ENCODE measurements at places on chromosomes 13 and 19. TPM values are rescaled to one million over a fixed set of nuclear protein-coding genes. Genes with fewer than 3 reads are reported as not detected.
A peak's percentile ranks its signal among the peaks of the same experiment; 100 is the strongest.

The ZNF491 gene
- 5.1 TPM for polyA plus RNA-seq

The DLL3 gene
- 0.47 TPM for polyA plus RNA-seq

GRCh38 chr19:34181111-34181864, 9.0 kb downstream of the LSM14A start:
- no peak for DNase-seq

The ANGPTL4 gene
- polyA plus RNA-seq = 3.7 TPM

DNA sequence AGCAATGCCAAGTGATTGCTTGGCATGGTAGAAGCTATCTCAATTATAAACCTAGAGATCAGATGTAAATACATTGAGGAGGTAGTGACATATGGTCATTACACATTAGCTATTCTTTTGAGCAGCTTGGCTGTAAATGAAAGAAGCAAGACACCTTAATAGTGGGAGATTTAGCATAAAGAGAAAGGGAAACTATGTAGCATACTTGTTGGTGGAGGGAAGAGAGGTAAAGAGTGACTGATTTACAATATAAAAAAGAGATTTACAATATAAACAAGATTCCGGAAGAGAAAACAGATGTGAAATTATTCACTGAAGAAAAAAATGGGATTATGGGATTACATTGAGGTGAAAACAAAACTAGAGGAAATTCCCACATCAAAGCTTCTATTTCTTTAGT, 2009.6 kb downstream of the OLFM4 start:
- DNase-seq = no peak

The PCSK4 gene
- polyA plus RNA-seq = 9.8 TPM

The ZNF28 gene
- polyA plus RNA-seq = 23.6 TPM

DNA sequence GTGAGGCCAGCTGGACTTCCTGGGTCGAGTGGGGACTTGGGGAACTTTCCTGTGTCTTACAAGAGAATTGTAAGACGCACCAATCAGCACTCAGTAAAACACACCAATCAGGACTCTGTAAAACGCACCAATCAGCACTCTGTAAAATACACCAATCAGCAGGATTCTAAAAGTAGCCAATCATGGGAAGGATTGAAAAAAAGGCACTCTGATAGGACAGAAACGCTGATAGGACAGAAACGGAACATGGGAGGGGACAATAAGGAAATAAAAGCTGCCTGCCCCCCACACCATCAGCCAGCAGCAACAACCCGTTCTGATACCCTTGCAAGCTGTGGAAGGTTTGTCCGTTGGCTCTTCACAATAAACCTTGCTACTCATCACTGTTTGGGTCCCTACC, 73.1 kb upstream of the SGCG start:
- DNase-seq = no peak

GRCh38 chr13:67226696-67227095, 3.4 kb downstream of the PCDH9 start:
- no peak for DNase-seq

- no peak for DNase-seq
Observed at GRCh38 chr13:28805193-28805819, 14.8 kb upstream of the MTUS2 start.

DNA sequence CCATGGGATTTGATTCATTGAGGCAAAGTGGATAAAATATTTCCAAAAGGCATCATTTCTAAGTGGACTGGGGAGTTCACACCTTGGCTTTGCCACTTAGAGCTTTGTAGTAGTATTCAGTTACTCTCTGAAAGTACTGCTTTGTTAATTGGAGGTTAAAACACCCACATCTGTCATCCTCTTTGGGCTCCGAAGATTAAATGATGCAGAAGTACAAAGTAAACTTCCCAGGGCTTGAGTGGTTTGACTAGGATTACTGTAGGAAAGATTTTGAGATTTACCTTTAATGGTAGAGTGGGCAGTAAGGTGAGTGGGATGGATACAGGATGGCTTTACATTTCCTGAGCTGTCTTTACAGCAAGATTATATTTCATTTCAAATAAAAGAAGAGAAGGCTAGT, 42.4 kb downstream of the WASF3 start:
- peak; percentile 63 for DNase-seq

DNA sequence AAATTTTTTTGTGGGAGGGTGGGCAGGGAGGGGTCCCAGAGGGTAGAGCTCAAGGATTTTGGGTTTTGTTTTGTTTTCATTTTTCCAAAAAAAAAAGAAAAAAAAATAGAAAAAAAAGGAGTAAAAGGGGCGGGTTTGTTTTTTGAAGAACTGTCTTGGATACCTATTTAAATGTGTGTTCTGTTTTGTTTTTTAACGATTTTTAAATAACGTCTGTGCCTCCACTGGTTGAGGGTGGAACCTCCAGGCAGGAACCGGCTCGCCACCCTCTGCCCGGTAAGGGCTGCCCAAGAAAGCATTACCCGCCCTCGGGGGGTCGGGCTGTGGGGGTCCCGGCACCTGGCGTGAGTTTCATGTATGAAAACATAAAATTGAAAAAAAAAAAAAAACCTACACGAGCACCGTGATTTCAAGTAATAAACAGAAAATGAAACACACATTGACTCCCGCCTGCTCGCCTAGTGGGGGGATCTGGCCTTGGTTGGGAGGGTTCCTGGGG, 10.4 kb downstream of the MIDN start:
- no peak for DNase-seq

- DNase-seq = peak; percentile 49
Observed at GRCh38 chr13:25085125-25085742, 10.7 kb upstream of the PABPC3 start.

DNA sequence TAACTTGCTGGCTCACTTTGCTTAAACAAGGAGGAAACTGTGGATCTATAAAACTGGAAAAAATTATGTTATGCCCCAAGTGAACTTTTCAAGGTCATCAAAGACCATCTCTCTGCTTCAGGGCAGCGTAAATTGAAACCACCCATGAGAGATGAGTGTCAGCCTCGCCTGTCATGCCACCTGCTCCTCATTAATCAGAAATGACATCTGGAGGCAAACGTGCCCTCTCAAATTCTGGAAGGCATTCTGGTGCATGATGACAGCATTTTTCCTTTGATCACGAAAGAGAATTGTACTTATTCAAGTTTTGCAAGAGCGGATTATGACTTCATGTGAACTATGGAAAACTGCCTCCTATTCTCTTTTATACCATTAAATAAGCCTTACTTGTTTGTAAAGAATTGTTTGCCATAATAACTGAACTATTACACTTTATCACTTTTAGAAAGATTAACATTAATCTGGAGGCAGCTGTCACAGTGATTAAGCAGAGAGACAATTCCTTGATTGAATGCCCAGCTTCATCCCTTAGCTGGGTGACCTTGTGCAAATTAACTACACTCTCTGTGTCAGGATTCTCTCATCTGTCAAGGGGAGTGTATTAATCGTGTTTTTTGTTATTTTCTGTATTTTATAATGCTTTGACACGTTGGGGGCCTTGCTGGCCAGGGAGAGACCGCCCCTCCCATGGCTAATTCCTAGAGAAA, 17.0 kb upstream of the SACS start:
- DNase-seq = no peak

The ZNF446 gene
- polyA plus RNA-seq = 19.3 TPM

The CIC gene
- 59.3 TPM for polyA plus RNA-seq

The PROZ gene
- 3.5 TPM for polyA plus RNA-seq

DNA sequence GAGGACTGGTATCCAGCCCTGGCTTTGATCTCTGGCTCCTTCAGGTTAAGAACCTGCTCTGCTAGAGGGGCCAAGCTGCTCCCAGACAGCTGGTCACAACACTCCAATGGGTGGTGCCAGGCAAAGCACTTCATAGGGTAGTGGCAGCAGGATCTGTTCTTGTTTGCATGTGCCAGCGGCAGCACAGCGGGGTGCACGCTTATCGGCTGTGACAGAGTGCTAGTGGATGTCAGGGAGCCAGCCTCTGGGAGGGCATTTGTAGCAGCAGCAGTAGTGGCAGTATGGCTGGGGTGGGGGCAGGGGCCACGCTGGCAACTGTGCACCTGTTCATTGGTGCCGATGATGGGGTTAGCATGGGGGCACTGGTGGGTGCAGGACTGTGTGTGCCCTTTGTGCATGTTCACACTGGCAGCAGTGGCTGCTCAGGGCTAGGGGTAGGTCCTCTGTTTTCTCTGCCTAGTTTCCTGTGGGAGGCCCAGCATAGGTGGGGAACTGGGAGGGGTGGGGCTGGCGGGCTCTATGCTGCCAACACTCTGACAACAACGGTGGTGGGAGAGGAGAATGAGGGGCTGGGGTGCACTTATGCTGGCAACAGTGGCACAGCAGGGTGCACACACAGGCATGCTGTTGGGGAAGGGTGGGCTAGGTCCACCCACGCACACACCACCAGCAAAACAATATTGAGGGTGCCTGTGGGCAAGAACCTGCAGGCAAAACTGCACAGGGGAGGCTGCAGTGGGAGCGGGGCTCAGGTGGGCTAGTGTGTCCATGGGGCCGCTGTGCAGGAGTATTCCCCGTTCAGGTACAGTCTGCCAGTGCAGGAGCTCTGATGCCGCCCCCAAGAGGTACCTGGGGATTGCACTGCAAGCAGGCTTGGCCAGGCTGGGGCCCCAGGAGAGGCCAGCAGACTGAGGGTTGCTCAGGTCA, 19.3 kb downstream of the AP1M1 start:
- no peak for DNase-seq

The EDNRB gene
- 79.0 TPM for polyA plus RNA-seq

DNA sequence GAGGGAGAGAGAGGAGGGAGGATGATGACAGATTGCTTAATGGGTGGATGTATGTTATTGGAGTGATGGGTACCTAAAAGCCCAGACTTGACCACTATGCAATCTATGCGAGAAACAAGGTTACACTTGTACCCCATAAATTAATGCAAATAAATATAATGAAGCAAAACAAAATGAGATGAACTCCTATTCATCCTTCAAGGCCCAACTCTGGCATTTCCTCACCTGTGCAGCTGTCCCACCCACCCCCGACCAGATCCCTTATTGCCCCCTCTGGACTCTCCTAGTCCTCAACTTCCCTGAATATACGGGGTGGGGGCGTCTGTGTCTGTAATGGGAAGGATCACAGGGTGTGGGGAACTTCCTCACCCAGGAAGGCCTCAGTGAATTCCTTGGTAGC, 4.1 kb downstream of the PGLYRP2 start:
- DNase-seq = no peak

DNA sequence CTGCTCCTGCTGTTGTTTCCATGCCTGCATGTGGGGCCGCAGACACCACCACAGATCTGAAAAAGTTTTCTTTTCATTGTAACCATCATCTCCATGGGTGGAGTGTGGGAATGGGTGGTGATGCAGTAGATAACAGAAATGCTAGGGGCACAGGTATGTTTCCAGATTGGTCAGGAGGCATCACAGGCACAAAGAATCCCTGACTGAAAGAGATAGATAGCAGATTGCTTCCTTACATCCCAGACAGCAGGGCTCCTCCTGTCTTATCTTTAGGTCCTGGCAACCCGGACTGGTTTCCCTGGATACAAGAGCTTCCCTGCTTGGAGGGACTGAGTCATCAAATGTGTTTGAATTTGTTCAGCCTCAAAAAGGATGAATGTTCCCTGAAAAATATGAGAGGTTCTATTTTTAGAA, 1937.6 kb downstream of the PCDH9 start:
- DNase-seq = no peak

DNA sequence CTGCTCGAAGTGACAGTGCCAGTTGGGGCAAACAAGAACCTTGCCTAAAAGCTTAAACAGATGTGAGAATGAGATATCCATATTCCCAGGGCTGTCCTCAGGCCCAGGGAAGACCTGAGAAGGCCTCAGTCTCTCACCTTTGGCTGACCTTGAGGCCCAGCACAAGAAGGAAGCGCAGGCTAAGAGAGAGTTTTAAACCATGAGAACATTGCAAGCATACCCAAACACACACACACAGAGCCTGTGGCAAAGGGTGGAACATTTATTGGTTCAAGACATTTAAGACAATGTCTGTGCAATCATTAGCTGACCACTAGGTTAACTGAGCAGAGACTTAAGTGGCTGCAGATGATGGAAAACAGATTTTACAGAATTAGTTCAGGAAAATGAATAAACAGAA, 248.2 kb downstream of the NBEA start:
- no peak for DNase-seq

The ZNF585A gene
- 17.0 TPM for polyA plus RNA-seq

The OLFM2 gene
- polyA plus RNA-seq = 28.2 TPM

DNA sequence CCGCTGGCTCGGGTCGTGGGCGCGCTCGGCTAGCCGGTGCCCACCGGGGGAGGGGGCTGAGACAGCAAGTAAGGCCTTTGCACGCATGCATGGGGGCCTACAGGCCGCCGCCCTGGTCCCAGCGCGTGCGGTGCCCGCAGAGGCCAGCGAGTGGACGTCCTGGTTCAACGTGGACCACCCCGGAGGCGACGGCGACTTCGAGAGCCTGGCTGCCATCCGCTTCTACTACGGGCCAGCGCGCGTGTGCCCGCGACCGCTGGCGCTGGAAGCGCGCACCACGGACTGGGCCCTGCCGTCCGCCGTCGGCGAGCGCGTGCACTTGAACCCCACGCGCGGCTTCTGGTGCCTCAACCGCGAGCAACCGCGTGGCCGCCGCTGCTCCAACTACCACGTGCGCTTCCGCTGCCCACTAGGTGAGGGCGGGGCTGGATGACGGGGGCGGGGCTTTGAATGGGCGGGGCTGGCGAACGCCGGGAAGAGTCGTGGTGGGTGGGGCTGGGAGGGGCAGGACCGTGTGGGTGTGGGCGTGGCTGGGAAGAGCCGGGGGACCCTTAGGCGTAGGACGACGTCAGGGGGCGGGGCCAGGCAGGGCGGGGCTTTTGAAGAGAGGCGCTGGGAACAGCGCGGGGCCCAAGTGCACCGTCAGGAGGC, 2.1 kb downstream of the CILP2 start:
- DNase-seq = no peak

GRCh38 chr19:43610493-43610892, 1.4 kb upstream of the SRRM5 start:
- no peak for DNase-seq

- DNase-seq = no peak
Observed at GRCh38 chr13:40681341-40682146, 15.1 kb upstream of the FOXO1 start.

DNA sequence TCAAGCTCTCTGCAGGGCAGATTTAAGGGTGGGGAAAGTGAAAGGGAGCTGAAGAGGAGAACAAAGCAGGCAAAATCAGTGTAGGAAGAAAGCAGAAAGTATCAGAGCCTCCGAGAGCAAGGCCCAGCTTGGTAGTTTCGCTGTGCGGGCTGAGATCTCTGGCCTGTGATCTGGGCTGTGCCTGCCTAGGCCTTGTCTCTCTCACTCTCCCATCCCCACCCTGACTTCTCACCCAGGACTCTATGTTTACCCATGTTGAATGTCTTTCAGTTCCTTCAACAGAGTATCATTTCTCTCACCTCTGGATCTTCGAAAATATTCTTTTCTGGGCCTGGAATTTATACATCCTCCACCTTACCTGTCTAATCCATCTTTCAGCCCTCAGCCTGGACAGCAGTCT, 391.3 kb downstream of the FOXO1 start:
- DNase-seq = no peak
